WTC11 (cell line): ENCODE measurements at places on chromosomes 7 and 10.
A peak's percentile ranks its signal among the peaks of the same experiment; 100 is the strongest.

GRCh38 chr10:71326464-71326881 lies 7.4 kb downstream of the SLC29A3 start:
- DNase-seq = no peak

- DNase-seq = peak; percentile 82
Measured at GRCh38 chr10:122565766-122566206, 5.2 kb downstream of the DMBT1 start.

GRCh38 chr7:18313965-18314364 lies 181.6 kb upstream of the HDAC9 start:
- DNase-seq = no peak

DNA sequence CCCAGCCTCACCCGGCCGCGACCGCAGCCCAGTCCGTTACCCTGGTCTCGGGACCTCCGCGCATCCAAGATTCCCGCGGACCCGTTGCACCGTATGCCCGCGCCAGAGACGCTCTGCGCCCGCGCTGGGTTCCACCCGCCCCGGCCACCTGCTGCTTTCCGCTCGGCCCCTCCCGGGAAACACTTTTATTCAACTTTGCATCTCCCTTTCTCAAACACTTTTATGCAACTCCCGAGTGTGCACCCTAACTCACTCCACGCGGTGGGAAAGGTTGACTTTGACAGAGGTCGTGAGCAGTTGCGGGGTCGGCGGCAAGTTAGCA lies at the start of gene ODAD2:
TSS of gene ODAD2 (minus strand) at position 126 of the 322 bp plus-strand sequence. CDS start 3,937 bp downstream, outside the sequence.
- peak; percentile 56 for DNase-seq

- no peak for DNase-seq
Measured at GRCh38 chr7:20748853-20749252, 37.8 kb downstream of the SP8 start.

GRCh38 chr7:103626776-103627175 lies 180.8 kb upstream of the SLC26A5 start:
- no peak for DNase-seq

- DNase-seq = no peak
Measured at GRCh38 chr7:18903695-18904094, 213.7 kb downstream of the TWIST1 start.

DNA sequence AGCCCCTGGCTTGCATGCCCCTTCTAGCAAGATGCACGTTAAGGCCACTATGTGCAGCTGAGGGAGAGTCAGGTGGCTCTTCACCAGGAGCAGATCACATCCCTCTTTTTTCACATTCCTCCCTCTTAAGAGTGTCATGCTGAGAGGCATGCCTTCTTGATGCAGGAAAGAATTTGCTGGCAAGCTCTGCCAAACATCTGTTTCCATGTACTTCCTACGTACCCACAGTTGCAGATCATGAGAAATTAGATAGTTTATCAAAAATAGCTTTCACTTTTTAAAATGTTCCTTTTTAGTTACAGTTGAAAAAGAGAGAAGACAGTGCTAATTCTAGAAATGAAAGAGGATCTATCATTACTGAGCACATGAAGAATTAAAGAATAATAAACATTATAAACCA lies 79.7 kb upstream of the ZNF722 start:
- DNase-seq = no peak

DNA sequence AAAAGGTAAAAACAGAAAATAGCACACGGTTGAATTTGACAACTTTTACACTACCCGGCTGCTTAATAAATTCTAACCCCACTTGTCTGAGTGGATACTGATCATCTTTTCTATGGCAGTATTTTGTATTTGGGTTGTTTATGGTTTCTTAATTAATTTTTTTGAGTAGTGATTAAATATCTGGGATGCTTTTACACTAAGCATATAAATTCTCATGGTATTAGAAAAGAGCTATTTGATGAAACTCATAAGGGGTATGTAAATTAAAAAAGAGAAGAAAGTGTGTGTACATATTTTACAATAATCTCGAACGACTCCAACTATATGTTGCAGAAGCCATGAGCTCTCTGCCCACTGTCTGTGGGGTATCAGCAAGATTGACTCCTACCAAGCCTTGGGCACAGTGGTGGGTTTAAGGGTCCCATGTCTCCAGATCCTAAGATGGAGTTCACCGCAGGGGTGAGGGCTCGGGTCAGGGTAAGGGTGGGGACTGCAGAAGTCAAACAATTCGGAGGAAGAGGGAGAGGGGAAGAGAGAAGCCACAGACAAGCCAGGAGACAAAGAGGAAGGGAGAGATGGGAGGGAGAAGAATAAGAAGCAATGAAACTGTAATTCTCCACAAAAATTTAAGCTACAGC lies 7.6 kb upstream of the HOXA13 start:
- DNase-seq = no peak

DNA sequence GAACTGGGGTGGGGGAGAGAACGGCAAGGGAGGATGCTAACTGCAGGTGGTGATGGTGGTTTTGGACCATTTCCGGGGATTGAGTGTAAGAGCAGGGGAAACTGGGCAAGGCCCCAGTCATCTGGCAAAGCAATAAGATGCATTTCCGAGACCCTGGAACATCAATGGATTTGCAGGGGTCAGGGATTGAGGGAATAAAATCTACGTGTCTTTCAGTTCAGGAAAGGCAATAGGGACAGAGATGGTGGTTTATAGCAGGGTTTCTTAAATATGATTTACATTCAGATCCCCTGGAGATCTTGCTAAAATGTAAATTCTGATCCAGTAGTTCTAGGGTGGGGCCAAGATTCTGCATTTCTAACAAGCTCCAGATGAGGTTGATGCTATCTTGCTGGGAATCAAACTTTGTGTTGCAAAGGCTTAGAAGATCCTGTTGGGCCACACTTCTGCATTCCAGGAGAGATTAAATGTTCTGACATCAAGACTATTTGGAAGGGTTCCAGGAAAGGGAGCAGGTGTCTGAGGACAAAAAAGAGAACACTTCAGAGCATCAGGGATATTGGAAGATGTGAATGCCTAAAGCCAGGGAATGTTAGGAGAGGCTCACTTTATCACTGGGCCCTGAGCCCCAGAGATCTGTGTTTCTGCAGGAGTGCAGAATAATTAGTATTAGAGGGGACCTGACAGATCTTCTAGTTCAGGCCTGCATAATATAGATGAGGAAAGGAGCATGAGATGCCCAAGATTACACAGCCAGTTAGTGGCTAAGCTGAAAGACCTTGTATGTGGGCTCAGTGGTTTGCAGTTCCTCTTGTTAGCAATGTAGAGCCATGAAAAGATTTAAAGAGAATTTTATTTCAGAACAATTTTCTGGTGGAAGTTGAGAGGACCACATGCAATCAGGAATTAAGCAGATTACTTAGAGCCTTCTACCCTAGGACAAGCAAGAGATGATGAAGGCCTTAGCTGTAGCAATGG lies 32.4 kb downstream of the BLNK start:
- no peak for DNase-seq

DNA sequence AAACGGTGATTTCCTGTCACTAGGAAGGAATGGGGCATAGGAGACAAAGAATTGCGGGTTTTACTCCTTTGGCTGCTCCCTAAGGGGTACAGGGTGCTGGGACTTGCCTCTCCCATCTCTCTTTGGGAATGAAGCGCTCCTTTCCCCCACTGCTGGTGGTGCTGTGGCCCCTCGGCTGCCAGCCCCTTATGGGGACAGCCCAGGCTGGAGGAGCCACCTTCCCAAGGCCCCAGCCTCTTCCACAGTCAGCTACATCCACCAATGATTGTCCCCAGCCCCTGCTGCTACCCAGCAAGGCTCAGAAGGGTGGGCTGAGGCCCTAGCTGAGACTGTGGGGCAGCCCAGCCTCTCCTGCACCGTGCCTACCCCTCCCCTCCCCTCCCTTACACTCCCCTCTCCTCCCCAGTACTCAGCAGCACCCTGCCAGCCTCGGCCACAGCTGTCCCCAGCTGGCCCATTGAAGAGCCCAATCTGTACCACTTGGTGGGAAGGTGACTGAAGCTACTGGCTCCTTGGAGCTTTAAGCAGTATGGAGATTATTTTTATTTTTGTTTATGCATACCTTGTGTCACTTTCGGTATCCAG lies 19.0 kb downstream of the PRKAG2 start:
- DNase-seq = no peak

DNA sequence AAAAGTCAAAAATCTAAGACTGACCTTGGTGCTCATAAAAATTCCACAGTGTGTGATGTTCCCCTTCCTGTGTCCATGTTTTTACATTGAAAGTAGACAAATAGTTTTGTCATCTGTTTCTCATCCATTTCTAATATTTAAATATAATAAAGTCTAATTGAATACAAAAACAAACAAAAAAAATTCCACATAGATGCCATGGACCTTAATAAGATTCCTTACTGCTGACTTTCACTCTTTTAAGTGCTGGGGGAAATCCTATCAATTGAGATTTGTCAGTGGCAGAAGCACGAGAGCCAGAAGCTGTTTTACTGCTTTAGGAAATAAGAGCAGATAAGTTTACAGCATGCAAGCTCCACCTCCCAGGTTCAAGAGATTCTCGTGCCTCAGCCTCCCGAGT lies 310.0 kb downstream of the ABCA13 start:
- no peak for DNase-seq

DNA sequence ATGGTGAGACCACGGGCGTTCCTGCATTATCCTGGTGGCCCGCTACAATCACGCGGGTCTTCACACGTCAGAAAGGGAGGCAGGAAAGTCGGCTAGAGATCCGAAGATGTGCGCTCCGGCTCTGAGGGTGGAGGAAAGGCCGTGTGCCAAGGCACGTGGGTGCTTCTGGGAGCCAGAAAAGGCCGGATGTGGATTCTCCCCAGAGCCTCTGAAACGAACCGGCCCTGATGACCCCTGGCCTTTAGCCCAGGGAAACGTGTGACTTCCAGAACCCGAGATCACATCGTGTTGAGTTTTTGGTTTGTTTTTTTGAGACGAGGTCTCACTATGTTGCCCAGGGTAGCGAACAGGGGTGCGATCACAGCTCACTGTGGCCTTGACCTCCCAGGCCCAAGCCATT lies 244.2 kb downstream of the ELFN1 start:
- DNase-seq = no peak

DNA sequence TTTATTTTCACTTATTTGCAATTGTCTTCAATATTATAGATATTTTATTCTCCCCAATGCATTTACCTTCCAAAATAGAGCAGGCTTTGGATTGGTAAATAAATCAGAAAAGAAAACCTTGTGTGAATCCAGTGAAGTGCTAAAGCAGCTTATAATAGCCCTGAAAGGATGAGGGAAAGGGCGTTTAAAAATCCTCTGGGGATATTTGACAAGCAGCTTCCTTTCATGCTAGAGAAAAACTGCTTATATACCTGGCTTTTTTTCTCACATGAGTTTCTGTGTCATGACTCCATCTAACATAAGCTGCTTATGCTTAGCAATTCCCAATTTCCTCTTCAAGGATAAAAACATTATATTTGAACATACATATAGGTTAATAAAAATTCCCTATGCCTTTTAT lies 221.6 kb upstream of the SEMA3E start:
- no peak for DNase-seq

GRCh38 chr7:55367283-55367840 lies 2.2 kb downstream of the LANCL2 start:
- DNase-seq = no peak

DNA sequence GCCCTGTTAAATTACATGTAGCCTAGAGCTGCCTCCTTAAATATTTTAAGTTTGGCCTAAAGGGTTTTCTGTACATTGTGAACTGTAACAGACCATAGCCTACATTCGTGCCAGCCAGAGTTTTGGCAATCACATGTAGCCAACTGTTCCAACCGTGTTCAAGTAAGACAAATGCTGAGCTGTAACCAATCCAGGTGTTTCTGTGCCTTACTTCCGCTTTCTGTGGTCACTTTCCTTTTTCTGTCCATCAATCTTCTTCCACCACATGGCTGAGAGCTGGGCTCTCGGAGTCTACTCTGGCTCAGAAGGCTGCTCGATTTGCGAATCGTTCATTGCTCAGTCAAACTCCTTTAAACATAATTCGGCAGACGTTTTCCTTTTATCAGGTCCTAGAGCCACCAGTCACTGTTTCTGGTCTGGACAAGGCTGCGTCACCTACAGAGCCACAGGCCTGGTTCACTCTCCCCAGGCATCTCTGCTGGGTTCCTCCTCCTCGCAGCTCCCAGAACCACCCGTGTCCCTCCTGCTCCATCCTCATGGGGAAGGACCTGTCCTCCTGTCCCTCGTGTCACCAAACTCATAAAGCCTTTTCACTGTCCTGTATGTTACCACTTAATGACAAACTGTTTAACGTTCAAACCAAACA lies 158.0 kb upstream of the RHEB start:
- no peak for DNase-seq

DNA sequence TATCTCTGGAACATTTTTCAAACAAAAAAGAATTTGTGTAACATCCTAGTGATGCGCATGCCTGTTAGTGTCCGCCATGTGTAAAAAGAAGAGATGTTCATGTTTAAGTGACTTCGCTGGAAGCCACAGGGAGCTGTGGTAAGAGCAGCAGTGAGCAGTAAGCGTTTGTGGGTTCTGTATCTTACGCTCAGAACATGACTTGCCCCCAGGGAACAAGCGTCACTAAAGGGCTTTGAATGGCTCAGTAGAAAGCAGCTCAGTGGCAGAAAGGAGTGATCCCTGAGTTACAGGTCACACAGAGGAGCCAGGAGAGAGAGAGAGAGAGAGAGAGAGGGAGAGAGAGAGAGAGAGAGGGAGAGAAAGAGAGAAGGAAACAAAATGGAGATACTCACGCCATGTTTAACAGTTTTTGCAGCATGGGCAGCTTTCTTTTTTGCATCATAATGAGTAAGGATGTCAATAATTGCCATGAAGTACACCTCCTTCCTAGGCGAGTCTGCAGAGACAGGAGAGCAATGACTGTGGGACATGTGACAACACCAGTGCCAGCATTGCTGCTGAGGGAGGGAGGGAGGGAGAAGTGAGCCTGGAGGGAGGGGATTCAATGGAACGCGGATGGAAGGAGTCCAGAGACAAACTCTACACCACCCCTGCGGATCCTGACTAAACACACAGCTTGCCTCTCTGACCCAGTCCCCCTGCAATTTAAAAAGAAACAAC lies 174.6 kb downstream of the PIP4K2A start:
- no peak for DNase-seq

GRCh38 chr7:64888901-64889685 lies 14.0 kb upstream of the ZNF273 start:
- no peak for DNase-seq

GRCh38 chr7:45968856-45969541 lies 47.9 kb upstream of the IGFBP3 start:
- no peak for DNase-seq

- DNase-seq = no peak
Measured at GRCh38 chr7:50497968-50498367, 47.8 kb upstream of the FIGNL1 start.

GRCh38 chr7:142438923-142439515 lies 181.2 kb upstream of the PRSS58 start:
- DNase-seq = no peak
